ENCODE measurements at places on chromosomes 2 and 18.

GRCh38 chr2:148875387-148876051 lies 492 bp downstream of the KIF5C start:
- peak; percentile 18 for DNase-seq

DNA sequence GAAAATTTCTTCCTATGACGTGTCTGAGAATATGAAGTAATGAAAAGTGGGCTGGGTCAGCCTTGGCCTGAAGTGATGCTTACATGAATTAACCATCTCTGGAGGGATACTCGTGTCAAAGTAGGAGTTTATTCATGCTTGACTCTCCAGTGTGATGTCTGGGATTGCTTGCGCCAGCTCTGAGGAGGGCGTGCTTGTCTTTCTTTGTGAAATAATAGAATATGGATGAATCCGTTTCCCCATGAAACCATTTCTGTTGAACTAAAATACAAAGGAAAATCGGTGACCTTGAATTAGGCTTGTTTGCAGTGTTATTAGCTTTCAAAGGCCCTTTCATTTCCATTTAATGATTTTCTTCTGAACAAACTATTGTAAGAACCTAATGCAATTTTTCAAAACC lies 77.9 kb downstream of the EML6 start:
- no peak for DNase-seq

DNA sequence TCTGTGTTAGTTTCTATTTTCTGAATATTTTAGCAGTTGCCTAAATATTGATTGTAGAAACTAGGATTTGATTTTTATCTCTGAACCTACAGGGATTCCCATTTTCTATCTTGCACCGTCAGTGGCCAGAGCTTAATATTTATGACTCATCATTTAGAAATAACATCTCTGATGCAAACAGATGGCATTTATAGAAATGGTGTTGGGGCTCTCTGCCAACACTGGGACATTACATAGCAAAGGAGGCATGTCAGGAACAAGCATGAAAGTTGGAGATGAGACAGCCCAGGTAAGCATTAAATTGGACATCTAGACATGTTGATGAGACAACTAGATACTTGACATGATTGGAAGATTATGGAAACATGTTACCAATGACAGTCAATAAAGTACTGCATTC lies 165.3 kb upstream of the SYT4 start:
- no peak for DNase-seq

GRCh38 chr2:618422-618990 lies 58.7 kb downstream of the TMEM18 start:
- DNase-seq: no peak

GRCh38 chr2:227349989-227350612 lies 25.1 kb downstream of the MFF start:
- DNase-seq: no peak

GRCh38 chr2:101759162-101759561 lies 61.7 kb downstream of the MAP4K4 start:
- DNase-seq: no peak

GRCh38 chr2:6493669-6494068 lies 372.0 kb downstream of the CMPK2 start:
- DNase-seq: no peak
